ENCODE measurements at places on chromosomes 2 and 18. TPM values are rescaled to one million over a fixed set of nuclear protein-coding genes. Genes with fewer than 3 reads are reported as not detected.

DNA sequence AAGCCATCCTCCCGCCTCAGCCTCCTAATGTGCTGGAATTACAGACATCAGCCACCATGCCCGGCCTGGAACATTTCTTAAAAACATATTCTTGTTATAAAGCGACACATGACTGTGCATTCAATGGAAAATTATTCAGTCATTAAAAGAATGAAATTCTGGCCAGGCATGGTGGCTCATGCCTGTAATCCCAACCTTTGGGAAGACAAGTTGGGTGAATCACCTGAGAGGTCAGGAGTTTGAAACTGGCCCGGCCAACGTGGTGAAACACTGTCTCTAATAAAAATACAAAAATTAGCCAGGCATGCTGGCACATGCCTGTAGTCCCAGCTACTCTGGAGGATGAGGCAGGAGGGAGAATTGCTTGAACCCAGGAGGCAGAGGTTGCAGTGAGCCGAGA, 21.6 kb upstream of the RPRD1A start:
- no peak for DNase-seq

B3GNT7 gene
- total RNA-seq, result 0.25 TPM

- no peak for DNase-seq
These were observed 118.9 kb upstream of the CTNNA2 start for GRCh38 chr2:79393806-79394484.

DNA sequence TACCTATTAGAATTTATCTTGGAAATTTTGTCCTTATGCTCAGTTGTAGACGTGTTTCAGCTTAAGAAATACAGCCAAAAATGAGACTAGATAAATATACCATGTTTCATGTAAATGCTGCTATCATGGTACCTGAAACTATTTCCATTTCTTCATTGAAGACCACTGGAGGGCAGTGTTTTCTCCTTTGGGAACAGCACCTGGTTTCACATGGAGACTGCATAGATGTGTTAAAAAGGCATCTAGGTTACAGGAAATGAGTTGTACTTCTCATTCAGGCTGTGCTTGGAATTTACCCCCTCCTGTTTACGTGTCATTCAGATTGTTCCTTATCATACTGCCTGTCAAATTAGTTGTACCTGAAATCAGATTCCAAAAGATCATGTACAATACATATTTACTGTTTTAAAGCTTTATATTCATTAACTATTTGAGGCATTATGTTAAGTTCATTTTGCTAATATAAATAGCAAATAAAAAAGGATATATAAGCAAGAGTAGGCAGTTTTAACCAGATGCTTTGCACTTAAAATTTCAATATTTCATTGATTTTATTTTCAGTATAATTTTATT, 57.3 kb upstream of the PSMD14 start:
- DNase-seq, result no peak

CYS1 gene
- total RNA-seq, result not detected

DNA sequence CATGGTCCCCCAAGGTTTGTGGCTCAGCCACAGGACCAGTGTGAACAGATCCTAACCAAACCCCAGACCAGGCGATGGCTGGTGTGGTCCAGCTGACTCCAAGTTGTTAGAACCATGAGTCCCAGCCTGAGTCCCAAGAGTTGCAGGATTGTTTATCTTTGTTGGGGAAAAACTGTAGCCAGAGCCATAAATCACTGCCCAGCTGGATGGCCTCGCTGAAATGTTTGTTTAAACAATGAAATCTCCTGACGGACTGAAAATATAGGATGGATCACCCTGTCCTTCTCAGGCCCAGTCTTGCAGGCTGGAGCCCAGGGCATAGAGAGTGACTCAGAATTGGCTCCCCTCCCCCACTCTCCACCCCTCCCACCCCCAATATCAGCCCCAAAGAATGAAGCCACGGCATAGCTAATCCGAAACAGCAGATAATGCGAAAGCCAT, 36.4 kb downstream of the PKDCC start:
- no peak for DNase-seq

- no peak for DNase-seq
These were observed 9.5 kb downstream of the GPR17 start for GRCh38 chr2:127655209-127656073.

- DNase-seq, result no peak
These were observed 25.3 kb upstream of the IL1RL1 start for GRCh38 chr2:102286041-102286440.

CHST10 gene
- 14.7 TPM for total RNA-seq

DNA sequence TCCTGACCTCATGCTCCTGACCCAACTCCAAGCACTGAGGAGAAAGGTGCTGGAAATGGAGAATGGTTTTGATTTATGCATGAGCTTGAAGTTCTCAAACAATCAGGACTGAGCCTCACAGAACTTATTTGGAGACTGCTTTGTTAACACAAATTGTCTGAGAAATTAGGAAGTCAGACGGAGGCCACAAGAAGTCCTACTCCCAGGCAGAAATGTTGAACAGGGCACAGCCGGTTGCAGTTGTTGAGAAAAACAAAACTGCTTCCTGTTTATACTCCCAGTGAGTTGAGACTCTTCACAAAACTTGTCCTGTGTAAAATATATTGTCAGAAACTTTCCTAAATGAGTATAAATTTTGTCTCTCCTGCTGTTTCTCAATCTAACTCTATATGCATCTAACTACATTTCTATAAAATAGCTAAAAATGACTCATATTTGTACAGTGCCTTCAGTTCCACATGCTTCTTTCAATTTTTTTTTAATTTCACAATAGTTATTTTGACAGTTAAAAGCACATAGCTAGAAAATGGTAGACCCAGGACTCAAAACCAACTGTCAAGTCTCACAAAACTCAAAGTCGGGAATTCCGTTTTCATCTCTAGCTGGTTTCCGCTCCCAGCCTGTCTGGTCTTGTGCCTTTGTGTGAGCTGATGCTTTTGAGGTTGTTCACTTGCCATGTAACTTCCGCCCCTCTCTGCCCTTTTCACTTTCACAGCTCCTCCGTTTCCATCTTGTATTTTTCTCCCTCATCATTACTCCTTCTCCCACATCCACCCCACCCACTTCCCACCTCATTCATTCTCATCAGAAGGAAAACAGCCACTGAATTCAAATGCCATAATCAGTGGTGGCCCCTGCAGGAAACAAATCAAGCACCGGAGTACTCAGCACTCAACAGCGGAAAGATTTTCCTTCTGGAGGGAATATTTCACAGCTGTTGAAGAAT, 215.0 kb downstream of the SUCLG1 start:
- DNase-seq, result no peak

FEV gene
- not detected for total RNA-seq

- DNase-seq, result no peak
These were observed 95.1 kb downstream of the EHBP1 start for GRCh38 chr2:62800618-62801017.

DNA sequence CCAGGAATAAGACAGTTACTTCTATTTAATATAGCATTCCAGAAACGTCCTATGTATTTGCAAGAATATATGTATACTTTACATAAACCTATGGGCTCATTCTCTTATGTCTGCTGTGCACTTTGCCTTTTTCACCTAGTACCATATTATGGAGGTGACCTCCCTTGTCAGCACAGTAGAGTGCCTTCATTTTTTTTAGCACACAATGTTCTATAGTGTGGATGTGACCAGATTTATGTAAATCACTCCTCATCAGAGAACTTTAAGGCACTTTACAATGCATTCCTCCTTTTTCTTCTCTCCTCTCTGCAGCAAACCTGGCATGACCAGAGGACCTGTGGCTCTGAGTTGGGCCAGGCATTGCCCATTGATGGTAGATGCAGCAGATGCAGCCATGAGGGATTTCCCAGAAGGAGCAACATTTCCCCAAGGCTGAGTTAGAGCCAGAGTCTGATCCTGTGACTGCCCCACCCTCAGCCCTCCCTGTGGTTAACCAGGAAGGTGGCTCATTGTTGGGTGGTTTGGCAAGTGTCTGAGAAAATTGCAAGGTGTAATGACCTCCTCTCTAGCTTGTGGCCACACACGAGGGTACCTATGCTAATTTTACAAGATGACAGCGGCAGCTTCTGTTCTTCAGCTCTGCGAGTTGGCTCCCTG, 76.5 kb upstream of the DLX2 start:
- DNase-seq, result peak; percentile 23

DNA sequence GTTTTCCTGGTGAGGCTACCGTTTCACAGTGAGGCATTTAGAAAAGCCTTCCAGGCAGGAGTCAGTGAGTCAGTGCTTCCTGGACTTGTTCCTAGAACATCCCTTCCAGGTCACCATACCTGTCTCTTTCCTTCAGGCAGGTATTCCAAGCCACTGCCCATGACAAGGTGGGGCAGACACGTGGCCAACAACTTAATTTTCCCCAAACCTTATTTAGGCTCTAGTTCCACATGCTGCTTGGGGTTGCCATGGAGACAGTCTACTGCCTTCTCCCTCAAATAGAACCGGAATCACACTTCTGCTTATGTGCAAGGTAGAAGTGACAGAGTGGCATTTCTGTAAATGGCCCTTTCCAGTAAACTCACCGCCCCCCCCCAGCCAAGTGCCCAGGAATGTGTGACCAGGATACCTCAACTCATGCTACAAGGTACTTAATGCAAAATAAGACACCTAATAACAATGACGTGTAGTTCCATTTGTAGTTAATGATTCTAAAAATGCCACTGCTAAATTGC, 258.3 kb downstream of the PRKCE start:
- no peak for DNase-seq

TMEM247 gene
- not detected for total RNA-seq

PECR gene
- 16.2 TPM for total RNA-seq

SNTG2 gene
- total RNA-seq, result 3.6 TPM

DNA sequence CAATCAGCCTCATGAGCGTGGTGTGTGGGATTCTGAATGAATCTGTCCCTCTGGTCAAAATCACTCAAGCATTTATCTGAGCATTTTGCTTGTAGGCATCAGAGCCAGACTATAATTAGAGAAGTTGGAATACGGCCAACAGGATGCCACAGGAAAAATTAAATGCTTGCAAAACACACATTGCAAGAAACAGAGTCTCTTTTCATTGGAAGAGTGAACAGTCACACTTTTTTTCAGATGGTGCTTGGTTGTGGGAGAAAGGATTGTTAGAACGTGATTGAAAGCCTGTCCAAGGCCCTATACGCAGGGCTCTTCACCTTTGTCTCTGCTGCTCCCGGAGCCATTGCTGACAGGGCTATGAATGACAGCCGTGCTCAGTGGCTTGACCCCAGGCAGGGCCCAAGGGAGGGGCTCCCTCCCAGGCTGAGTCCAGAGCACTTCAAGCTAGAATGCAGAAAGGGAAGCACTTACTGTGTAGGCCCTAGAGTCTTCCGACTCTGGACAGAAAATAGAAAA, 59.8 kb downstream of the SNTG2 start:
- no peak for DNase-seq

ST8SIA5 gene
- not detected for total RNA-seq

- no peak for DNase-seq
These were observed 16.0 kb downstream of the EPG5 start for GRCh38 chr18:45951016-45951714.

- no peak for DNase-seq
These were observed 159.7 kb upstream of the CCDC195 start for GRCh38 chr2:224875841-224876240.

HOXD12 gene
- total RNA-seq, result not detected

Measured in activated naive CD8-positive, alpha-beta T cell treated with anti-CD3 and anti-CD28 coated beads for 36 hours (primary cell).